HuH-7.5 (cell line): ENCODE measurements at places on chromosomes 1 and 21.

- DNase-seq, result no peak
Measured at GRCh38 chr1:147217141-147217540, 8.0 kb downstream of the FMO5 start.

DNA sequence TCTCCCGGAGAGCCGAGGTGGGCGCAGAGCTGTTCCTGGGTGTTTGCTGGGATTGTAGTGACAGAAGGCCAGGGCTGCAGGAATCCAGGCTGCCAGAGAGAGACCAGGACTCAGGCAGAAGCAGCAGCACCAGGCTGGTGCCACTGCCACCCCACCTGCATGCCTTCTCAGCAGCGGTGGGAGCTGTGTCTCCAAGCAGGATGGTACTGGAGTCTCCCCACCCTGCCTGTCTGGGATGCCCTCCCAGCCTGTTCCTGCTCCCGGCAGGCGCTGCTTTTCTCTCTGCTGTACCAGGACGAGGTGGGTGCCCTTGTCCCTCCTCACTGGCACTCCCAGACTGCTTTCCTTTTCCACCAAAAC lies 4.5 kb upstream of the HES4 start:
- DNase-seq, result no peak

- no peak for DNase-seq
Measured at GRCh38 chr1:219806020-219806419, 122.3 kb downstream of the SLC30A10 start.

GRCh38 chr1:89590341-89591080 lies 42.4 kb upstream of the LRRC8C start:
- no peak for DNase-seq

DNA sequence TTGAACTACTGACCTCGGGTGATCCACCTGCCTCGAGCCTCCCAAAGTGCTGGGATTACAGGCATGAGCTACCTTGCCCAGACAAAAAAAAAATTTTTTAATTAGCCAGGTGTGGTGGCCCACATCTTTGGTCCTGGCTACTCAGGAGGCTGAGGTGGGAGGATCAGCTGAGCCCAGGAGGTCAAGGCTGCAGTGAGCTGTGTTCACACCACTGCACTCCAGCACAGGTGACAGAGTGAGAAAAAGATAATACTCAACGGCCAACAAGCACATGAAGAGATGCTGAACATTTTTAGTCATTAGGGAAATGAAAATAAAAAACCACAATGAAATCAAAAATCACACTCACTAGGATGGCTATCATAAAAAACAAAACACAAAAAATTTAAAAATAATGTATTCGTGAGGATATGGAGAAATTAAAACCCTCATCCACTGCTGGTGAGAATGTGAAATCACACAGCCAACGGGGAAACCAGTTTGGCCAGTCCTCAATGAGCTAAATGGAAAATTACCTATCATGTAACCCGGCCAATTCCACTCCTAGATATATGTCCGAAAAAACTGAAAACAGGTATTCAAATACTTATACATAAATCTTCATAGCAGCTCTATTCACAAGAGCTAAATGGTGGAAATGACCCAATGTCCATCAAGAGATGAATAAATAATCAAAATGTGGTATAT lies 41.2 kb downstream of the ENAH start:
- DNase-seq, result no peak

GRCh38 chr1:156742017-156742416 lies 1.1 kb upstream of the MRPL24 start:
- no peak for DNase-seq

DNA sequence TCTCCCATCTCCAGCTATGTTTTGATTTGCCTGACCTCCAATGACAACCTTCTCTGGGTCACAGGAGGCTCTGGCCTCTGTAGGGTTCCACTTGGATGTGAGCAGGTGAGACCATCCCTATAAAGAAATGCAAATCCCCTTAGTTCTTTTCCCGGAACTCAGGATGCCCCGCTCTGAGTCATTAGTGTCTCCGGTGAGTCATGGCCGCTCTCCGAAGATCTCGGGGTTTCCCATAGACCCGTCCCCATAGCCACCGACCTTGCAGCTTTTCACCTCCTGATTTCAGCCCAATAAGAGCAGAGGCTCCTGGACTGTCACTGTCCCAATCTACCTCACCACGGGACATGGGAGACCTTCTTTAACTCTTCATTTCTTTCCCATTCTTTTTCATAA lies 98.2 kb downstream of the PGBD5 start:
- no peak for DNase-seq

- no peak for DNase-seq
Measured at GRCh38 chr1:183807549-183808168, 2.7 kb downstream of the RGL1 start.

DNA sequence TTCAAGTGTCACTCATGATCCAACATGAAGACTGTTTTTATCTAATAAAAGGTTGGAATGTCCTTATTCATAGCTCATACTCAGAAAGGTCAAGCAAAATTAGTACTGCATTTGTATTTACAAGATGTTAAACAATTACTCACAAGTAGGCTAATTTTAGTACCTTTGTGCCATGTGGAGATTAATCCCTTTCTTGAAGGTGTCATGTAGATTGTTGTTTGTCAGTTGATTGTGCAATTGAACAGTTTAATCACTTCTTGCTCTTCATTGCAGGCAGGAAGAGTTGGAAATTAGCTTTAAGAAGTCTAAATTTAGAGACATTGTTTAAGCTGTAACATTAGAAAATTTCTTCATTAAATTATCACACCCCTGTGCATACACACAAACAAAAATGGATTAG lies 847.1 kb downstream of the KCNT2 start:
- DNase-seq, result no peak

DNA sequence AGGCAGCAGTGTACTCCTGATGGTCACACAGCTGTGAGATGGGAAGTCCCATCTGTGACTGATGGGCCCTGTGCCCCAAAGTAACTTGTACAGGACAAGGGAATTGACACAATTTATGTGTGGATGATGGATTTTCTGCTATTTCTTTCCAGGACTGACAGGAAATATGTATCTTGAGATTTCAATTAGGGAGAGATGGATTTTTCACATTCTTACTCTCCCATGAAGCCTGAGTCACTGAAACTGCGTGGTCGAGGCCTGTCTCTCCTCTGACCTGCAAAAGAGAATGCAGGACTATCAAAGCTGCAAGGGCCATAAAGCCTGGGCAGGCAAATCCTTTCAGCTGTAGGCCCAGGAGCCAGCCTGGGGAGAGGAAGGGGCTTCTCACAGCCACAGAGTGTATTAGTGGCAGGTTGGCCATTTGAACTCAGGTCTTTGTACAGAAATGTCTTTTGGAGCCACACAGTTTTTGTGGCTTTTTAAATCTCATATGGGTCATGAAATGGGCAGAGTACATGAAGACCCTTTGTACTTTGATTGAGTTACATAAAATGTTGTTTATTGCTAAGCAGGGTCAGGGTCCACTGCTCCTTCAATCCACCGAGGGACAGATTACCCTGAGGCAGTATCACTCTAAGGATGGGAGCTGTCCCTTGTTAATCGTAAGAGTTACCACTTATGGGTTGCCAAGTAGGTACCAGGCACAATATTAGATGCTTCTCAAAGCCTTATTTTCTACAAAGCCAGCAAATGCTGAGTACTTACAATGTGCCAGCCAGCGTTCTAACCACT lies 14.8 kb downstream of the ALX3 start:
- DNase-seq, result no peak

DNA sequence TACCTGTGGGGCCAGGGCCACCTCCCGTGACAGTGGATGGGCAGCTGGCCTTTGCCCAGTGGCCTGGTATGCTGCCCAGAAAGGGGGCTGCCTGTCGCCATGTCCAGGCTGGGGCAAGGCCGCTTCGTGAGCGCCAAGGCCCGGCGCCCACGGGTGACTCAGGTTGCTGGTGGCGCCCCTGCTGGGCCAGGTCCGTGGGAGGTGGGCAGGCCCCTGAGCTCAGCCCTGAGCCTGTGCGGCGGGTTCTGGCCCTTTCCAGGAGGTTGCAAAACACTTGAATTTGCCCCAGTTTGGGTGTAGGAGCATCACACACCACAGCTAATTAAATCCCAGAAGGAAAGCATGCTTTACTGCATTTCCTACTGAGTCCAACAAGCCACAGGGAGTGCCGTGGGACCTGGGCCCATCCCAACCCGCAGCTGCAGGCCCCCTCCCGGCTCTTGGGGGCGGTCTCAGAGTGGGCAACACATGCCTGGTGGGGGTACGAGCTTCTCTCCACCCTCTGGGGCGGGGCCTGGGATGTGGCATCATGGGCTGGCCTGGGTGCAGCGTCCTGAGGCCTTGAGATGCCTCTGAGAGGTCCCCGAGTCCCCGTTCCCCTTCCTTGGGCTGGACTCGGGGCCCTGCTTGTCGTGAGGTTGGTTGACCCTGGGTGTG lies 159.8 kb downstream of the PEX14 start:
- DNase-seq, result peak; percentile 20

DNA sequence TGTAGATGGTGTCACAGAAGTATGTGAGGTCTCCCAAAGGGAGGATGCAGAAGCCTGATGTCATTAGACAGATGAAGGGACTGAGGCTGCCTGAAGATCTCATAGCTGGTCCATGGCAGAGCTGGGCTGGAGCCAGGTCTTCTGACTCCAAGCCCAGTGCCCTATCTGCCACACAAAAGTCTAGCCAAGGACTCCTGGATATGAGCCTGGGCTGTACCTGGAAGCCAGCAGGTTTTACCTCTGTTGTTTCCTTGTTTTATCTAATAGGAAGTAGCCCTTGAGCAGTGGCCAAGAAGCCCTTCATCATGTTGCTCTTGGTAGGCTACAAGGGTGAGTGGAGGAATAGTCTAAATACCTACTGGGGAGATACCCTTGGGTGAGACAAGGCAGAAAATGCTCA lies 74.4 kb upstream of the SLC44A3 start:
- no peak for DNase-seq

DNA sequence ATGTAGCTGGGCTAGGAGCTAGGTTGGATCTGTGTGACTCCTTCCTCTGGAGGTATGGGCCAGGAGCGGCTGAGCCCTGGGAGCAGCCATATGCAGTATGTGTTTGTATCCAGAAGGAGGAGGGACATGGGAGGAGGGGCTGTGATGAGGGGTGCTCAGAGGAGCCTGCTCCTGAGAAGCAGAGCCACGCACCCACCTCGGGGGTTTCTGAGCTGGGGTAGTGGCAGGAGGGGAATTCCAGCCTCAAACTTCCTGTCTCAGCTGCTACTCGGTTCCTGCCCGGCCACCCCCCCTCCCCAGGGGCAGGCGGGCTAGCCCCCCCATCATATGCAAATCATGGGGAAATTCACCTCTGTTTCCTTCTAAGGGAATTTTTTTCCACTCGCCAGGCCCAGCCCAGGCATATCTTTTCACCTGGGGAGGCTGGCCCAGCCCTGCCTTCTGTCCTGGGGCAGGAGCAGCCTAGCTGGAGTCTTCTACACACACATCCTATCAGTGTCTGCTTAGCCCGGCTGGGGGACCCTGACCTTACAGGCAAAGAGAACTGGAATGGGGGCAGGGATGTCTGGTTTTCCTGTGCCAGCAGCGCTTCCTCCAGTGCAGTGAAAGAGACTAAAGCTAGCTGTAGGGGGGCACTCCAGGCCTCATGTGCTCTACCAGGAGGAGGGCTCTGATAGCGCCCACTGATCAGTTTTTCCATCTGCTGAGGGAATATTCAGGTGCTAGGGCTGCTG lies 3.0 kb downstream of the ZC3H12A start:
- no peak for DNase-seq

- no peak for DNase-seq
Measured at GRCh38 chr1:36760081-36760480, 274.2 kb downstream of the GRIK3 start.
